ENCODE measurements at places on chromosomes 3 and 15. TPM values are rescaled to one million over a fixed set of nuclear protein-coding genes. Genes with fewer than 3 reads are reported as not detected.

GRCh38 chr3:1506090-1506489 lies 413.3 kb downstream of the CNTN6 start:
- DNase-seq: no peak
- no peaks in the 10 kb centered on the region for H3K4me1 ChIP-seq

GRCh38 chr3:182837855-182838454 lies 44.7 kb downstream of the ATP11B start:
- H3K36me3 ChIP-seq: peaks cover 16% of the 10 kb centered on the region
- peak; percentile 24 for DNase-seq
- no peak overlapping the region for H3K27ac ChIP-seq
- peaks cover 8% of the 10 kb centered on the region for H3K4me1 ChIP-seq
- no peak overlapping the region for H3K4me3 ChIP-seq

CTXN2 gene
- not detected for total RNA-seq

DNA sequence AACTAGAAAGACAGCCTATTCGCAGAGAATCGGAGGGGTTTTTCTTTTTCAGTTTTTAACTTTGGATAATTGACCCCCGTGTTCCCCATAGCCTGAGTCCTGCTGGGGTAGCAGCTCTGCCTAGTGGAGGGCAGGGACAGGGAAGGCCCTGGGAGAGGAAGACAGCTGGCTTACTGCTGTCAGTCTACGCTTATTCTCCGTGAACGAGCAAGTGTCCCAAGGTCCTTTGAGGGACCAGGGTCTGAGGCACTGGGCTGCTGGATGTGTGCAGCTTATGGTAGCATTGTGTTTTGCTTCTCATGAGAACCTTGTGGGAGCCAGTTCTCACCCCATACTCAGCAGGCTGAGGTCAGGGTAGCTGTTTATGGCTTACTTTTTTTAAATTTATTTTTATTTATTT lies 3.0 kb downstream of the LIMD1 start:
- H3K27me3 ChIP-seq: no peaks in the 10 kb centered on the region
- no peak for DNase-seq
- peaks cover 33% of the 10 kb centered on the region for H3K36me3 ChIP-seq
- peak overlapping the region; percentile 91 for H3K4me3 ChIP-seq
- peaks cover 72% of the 10 kb centered on the region for H3K4me1 ChIP-seq

ARNT2 gene
- total RNA-seq: 3.3 TPM

DNA sequence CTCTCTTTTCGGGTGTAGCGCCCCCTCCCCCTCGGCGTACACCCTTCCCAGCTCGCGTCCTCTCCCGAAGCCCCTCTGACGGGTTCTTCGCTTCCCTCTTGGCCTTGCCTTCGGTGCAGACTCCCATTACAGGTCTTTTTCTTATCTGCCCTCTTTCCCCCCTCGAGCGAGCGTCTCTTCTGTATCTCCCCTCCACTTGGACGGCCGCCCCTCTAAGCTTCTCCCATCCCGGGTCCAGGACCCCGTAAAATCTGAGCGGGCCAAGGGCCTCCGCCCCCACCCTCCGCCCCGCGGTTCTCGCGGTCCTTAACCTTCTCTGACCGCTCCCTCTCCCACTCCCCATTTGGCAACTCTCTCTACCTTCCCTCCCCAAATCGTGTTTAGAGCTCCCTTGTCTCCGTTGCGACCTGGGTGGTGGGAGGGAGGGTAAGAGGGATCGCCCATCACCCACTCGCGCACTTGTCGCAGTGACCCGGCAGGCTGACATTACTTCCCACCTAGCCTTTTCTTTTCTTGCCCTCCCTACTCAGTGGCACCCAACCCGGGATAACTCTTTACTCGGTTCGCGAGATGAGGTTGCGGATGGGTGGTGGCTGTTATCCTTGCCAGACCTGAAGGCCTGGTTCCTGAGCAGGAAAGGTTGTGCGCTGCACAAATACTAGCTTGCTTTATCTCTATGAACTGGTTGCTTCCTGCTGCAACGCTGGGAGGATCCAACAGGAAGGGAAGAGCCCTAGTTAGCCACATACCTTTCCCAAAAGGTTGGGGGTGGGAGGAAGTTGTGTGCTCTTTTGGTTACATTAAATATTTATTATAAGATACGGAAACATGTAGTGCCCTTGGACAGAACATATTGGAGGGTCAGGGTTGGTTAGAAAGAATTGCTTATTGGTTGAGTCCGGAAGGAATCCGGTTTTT lies 922 bp downstream of the RAB11A start:
- peak overlapping the region; percentile 99 for H3K27ac ChIP-seq
- H3K4me1 ChIP-seq: peaks cover 24% of the 10 kb centered on the region
- DNase-seq: peak; percentile 25
- peaks cover 18% of the 10 kb centered on the region for H3K36me3 ChIP-seq
- H3K27me3 ChIP-seq: peaks cover 8% of the 10 kb centered on the region

DNA sequence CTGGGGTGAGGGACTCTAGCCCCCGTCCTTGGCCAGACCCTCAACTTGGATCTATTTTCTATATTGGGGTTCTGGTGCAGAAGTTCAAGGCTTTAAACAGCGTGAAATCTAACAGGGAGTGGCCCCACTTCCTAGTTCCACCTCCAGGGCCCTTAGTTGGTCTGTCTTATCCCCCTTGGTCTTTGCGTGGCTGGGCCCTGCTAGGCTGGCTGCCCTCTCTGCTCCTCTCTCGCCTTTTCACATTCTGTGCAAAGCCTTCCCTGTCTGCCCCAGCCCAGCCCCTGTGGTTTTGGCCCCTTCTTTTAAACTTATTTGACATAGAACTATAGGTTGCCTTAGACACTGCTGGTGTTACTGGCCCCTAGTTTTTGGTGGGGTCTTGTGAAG lies 5.6 kb downstream of the PPCDC start:
- peaks cover 33% of the 10 kb centered on the region for H3K4me1 ChIP-seq
- no peaks in the 10 kb centered on the region for H3K36me3 ChIP-seq
- H3K4me3 ChIP-seq: 0 out of 2 replicates have a peak overlapping the region, but pooled peaks have one; percentile 84
- no peak for DNase-seq

GRCh38 chr15:69210574-69210973 lies 50.1 kb downstream of the GLCE start:
- no peak overlapping the region for H3K4me3 ChIP-seq
- no peaks in the 10 kb centered on the region for H3K36me3 ChIP-seq
- H3K27ac ChIP-seq: no peak overlapping the region
- H3K27me3 ChIP-seq: no peaks in the 10 kb centered on the region
- no peaks in the 10 kb centered on the region for H3K4me1 ChIP-seq

DNAH12 gene
- total RNA-seq: not detected

DNA sequence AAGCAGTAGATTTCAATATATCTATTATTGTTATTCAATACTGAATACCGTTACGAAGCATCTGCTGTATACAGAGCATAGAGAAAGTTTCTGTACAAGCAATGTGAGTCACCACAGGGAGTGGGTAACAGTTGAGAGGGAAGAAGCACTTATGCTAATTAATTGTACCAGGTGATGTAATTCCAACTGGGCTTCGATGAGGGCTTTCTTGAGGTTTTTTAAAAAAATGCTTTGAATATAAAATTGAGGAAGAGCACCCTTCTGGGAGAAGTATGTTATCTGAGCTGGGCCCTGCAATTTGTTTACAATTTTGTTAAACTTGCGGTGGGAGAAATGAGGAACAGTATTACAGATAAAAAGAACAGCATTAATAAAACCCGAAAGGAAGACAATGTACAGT lies 197.9 kb downstream of the TPRG1 start:
- no peaks in the 10 kb centered on the region for H3K4me1 ChIP-seq
- DNase-seq: no peak
- H3K36me3 ChIP-seq: no peaks in the 10 kb centered on the region
- H3K27me3 ChIP-seq: no peaks in the 10 kb centered on the region

DNA sequence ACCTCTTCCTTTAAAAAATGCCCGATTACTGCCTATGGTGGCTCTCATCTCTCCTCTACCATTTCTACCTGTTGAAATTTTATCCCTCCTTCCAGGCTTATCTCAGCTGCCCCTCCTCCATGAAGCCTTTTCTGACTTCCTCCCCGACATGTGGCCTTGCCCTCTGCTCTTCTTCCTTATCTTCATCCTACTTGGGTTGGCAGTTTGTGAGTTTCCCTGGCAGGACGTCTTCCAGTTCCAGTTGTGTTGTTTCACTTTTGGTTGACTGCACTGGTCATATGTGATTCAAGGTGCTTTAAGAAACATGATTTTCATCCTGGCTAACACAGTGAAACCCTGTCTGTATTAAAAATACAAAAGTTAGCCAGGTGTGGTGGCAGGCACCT lies 4.4 kb downstream of the DLL4 start:
- no peak overlapping the region for H3K4me3 ChIP-seq
- H3K4me1 ChIP-seq: peaks cover 32% of the 10 kb centered on the region
- DNase-seq: no peak
- H3K27me3 ChIP-seq: peaks cover 9% of the 10 kb centered on the region
- H3K36me3 ChIP-seq: no peaks in the 10 kb centered on the region
- no peak overlapping the region for H3K27ac ChIP-seq

AHSG gene
- total RNA-seq: not detected

DNA sequence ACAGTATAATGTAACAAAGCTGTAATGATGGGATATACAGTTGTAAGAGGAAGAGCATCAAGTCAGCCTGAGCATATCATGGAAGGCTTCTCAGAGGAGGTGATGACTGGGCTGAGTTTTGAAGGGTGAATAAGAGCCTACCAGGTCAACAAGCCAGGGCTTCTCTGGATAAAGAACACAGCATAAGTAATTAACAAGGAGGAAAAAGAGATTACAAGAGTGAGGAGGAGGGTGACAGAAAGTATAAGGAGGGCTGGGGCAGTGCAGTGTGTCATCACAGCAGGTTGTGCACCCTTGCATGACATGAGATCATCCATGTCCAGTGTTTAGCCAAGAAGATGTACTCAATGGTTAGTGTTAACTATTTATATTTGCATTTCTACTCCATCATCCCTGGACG lies 16.9 kb upstream of the SPATA12 start:
- no peaks in the 10 kb centered on the region for H3K36me3 ChIP-seq
- peaks cover 43% of the 10 kb centered on the region for H3K27me3 ChIP-seq
- no peaks in the 10 kb centered on the region for H3K4me1 ChIP-seq

- H3K27ac ChIP-seq: no peak overlapping the region
- H3K4me1 ChIP-seq: peaks cover 43% of the 10 kb centered on the region
- H3K36me3 ChIP-seq: peaks cover 19% of the 10 kb centered on the region
- H3K4me3 ChIP-seq: no peak overlapping the region
These were observed 372.3 kb upstream of the TGFBR2 start for GRCh38 chr3:30233913-30234646.

GRCh38 chr3:195895078-195895860 lies 13.1 kb downstream of the TNK2 start:
- peaks cover 3% of the 10 kb centered on the region for H3K27me3 ChIP-seq
- DNase-seq: peak; percentile 33
- H3K36me3 ChIP-seq: no peaks in the 10 kb centered on the region
- H3K4me3 ChIP-seq: peak overlapping the region; percentile 97

- peaks cover 10% of the 10 kb centered on the region for H3K27me3 ChIP-seq
- no peak for DNase-seq
- no peak overlapping the region for H3K4me3 ChIP-seq
- H3K27ac ChIP-seq: no peak overlapping the region
- H3K4me1 ChIP-seq: peaks cover 3% of the 10 kb centered on the region
These were observed 20.1 kb upstream of the SECISBP2L start for GRCh38 chr15:49066372-49066771.

ROPN1 gene
- not detected for total RNA-seq

DNA sequence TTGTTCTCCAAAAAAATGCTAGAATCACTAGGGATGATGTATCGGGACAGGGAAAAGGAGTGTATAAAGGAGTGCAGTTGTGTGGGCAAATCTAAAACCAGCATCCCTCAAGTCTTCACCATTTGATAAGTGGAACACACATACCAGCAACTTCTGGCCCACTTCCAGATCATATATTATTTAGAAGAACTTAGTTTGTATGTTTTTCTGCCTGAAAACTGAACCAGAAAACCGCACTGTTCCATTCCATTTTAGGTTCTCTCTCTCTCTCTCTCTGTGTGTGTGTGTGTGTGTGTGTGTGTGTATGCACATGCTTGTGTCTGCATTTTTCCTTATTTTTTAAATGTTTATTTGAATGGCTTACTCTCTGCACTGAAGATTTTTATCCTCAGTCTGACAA lies 93.5 kb downstream of the SERPINI1 start:
- no peak for DNase-seq
- no peaks in the 10 kb centered on the region for H3K27me3 ChIP-seq
- H3K4me1 ChIP-seq: no peaks in the 10 kb centered on the region
- H3K27ac ChIP-seq: no peak overlapping the region

DNA sequence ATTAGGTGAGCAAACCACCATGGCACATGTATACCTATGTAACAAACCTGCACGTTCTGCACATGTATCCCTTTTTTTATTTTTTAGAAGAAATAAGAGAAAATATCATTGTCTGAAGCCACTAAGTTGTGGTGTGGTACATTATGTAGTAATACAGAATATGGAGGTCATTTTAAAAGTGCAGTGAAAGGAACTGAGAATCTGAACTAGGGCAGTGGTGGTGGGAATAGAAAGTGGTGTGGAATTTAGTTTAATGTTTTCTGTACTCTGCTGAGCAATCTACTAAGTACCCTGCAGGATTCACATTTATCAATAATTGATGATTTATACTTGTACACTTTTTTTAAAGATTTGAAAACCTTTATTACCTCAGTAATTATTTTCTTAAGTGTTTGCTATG lies 283.5 kb downstream of the CHL1 start:
- no peak overlapping the region for H3K4me3 ChIP-seq
- H3K27me3 ChIP-seq: no peaks in the 10 kb centered on the region
- H3K4me1 ChIP-seq: no peaks in the 10 kb centered on the region
- no peak overlapping the region for H3K27ac ChIP-seq

DNA sequence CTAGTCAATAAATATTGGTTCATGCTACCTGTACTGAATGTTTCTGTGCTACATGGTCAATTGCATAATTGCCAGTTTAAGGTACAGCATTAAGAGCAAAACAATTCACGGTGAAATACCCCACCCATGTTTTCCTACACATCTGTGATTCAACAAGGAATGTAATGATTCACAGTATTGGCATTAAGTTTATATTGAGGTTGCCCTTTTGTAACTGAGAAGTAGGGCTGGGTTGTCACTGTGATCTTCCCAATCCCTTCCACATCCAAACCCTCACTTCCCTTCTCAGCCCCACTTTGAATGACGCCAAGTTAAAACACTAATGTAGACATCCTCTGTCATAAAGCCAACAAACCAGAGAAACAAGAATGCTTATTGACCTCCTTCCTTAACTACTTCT lies 112.0 kb upstream of the TJP1 start:
- H3K27ac ChIP-seq: peak overlapping the region; percentile 31
- no peak overlapping the region for H3K4me3 ChIP-seq
- peak; percentile 52 for DNase-seq
- peaks cover 62% of the 10 kb centered on the region for H3K4me1 ChIP-seq
- peaks cover 2% of the 10 kb centered on the region for H3K36me3 ChIP-seq
- no peaks in the 10 kb centered on the region for H3K27me3 ChIP-seq

GRCh38 chr3:10956986-10957385 lies 35.6 kb upstream of the SLC6A1 start:
- no peak overlapping the region for H3K27ac ChIP-seq

CRABP1 gene
- total RNA-seq: not detected

- H3K4me1 ChIP-seq: peaks cover 18% of the 10 kb centered on the region
- DNase-seq: no peak
- H3K36me3 ChIP-seq: no peaks in the 10 kb centered on the region
- no peak overlapping the region for H3K27ac ChIP-seq
These were observed 5.2 kb upstream of the ADAMTS9 start for GRCh38 chr3:64693031-64693430.

CIB2 gene
- total RNA-seq: 1.6 TPM

Measured in HFFc6 (cell line).